Stimulated activated CD8-positive, alpha-beta memory T cell treated with anti-CD3 and anti-CD28 coated beads, Interleukin-4, amount 100 ng/mL, for 1 hour (primary cell): ENCODE measurements at places on chromosomes 3 and 15.

- no peak for DNase-seq
These were observed 172.8 kb downstream of the USP13 start for GRCh38 chr3:179825527-179826246.

- no peak for DNase-seq
These were observed 1.3 kb downstream of the XIRP1 start for GRCh38 chr3:39191111-39191510.

- DNase-seq = no peak
These were observed 39.5 kb downstream of the SRPRB start for GRCh38 chr3:133845127-133845526.

DNA sequence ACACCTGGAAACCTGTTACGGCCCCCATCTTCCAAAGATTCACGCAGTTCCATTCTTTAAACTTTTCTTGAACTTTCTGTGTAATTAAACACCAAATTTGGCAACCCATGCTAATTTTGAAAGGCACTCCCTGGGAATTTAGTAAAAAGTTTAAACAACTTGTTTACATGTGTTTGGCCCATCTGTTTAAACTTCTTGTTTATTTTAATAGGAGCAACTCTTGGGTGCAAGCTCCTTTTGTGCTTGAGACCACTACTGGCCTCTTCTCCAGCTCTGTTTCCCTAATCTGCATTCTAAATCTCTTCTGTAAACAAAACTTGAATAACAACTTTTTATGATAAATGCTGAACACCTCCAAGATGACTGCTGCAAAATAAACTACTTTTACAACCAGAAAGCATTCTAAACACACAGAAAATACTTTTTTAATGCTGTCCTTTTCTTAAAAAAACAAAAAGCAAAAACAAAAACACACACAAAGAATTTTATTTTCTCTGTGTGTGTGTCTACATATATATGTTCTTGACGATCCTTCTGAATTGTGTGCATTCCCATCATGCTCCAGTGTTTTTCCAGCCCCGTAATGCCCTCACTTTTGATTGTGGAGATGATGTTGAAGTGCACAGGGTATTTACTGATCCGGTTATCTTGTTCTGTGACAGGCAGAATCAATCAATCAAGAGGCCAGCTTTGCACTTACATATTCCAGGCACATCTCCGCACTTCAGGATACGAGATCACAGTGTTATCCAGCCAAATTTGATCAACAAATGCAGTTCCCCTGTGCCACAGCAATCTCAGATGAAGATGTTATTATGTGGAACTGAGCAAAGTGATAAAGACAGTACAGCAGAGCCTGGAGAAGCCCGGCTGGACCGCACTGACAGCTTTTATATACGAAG is 416.9 kb downstream of the FOXP1 start:
- DNase-seq = no peak

DNA sequence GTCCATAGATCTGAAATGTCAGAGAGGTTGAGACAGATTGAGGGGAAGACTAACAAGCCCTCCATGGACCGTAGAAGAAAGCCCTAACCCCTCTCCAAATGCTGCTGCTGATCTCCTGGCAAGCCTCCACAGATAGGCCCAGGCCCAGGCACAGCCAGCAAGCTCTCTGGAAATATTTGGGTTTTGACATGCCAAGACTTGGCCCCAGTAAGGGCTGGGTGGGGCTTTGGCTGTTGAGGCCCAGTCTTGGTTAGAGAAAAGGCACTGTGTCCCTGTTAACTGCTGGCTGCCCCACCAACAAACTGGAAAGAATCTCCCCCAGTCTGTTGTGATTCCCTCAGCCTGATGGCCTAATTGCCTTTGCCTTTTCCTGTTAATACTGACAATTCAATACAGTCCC is 208.8 kb upstream of the CTDSPL start:
- no peak for DNase-seq

DNA sequence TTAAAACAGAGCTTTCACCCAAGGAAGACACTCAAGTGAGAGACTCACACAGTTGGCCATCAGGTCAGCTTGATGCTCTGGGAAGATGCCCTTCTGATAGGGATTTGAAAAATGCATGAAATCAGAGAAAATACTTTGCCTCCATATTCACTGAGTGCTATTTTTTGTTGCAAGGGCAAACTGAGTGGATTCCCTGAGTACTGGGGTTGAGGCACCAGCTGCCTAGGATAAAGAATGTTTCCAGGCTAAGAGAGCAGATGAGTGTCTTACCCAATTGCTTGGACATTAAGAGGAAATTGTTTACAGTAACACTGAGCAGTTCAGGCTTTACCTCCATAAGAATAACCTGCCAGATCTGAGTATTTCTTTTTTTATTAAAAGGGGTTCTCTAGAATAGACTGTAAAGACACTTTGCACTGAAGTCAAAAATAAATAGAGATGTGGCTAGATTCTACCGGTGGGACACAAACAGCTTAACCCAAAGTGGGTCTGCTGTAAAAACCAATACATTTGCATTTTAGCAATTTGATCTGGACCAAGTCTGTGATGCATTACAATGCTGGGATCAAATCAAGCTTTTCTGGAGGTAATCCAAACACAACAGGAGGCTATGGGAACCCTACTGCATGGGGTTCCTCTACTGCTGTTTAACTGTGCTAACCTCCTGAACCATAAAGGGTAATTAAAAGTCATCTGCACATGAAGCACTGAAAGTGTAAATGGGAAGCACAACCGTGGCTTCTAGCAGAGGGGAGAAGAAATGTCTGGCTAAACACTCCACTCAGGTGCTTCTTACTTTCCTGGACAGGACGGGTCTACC is 238.8 kb upstream of the WNT5A start:
- DNase-seq = no peak

- DNase-seq = no peak
These were observed 216.4 kb downstream of the TCF12 start for GRCh38 chr15:57134851-57135250.

DNA sequence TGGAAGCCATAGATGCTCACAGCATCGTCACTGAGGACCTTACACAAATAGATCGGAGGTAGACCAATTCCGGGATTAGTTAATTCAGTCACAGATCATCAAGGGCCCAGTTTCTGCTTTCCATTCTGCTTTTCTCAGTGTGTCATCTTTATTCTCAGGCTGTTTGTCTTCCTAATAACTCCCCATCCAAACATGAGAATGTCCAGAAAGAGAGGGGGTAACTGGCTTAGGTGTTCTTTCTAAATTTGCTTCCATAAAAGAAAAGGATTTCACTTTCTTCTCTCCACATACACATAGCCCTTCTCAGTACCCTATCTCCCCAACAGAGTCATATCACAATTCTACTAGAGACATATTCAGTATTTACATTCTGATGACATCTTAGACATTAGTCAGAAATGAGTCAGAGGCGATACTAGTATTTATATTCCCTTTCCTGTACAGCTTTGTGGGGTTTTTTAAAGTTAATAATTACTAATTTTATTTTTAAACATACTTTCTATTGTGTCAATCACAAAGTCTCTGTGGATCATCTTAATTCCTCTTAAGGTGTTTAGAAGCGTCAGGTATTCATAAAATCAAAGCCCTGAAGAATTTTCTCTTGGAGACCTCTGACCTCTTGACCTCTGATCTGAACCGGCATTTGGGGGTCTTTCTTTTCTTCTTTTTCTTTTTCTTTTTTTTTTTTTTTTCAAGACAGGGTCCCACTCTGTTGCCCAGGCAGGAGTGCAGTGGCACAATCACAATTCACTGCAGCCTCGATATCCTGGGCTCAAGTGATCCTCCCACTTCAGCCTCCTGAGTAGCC is 24.3 kb upstream of the IL12A start:
- DNase-seq = no peak

- no peak for DNase-seq
These were observed 351.8 kb downstream of the GABRB3 start for GRCh38 chr15:26421065-26421464.

DNA sequence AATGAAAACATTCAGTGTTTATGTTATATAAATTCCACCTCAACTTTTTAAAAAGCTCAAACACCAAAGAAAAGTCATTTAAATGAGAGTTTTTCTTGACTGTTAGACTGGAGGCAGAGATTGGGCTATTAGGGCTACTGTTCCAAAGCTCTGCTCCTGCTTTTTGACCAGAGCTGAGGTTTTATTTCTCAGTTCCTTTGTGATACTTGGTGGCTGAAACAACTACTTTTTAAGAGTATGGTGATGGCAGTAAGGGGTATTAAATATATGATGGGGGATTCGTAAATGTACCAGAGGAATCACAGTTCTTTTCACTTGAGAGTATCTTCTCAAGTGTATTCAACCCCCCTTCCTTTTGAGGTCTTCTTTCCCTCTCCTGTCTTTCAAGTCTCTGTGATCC is 186.1 kb upstream of the CGNL1 start:
- no peak for DNase-seq

- DNase-seq = no peak
These were observed 5.2 kb upstream of the MANF start for GRCh38 chr3:51379746-51380455.

DNA sequence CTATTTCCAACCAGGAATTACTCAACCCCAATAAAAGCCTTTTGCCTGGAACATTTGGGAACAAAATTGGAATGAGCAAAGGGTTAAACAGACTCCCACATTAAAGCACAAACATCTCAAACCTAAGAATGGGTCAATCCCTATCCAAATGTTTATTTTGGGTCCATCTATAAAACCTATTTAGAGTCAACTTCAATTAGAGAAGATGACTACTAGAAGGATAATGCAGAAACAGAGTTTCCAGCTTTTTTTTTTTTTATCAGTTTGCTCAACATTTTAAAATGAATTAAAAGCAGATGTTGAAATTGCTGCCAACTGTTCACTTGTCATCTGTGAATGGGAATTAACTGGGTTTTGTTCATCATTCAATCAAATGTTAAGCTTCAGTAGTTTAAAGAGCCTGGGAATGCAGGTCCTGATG is 4.1 kb upstream of the TBC1D23 start:
- DNase-seq = no peak

DNA sequence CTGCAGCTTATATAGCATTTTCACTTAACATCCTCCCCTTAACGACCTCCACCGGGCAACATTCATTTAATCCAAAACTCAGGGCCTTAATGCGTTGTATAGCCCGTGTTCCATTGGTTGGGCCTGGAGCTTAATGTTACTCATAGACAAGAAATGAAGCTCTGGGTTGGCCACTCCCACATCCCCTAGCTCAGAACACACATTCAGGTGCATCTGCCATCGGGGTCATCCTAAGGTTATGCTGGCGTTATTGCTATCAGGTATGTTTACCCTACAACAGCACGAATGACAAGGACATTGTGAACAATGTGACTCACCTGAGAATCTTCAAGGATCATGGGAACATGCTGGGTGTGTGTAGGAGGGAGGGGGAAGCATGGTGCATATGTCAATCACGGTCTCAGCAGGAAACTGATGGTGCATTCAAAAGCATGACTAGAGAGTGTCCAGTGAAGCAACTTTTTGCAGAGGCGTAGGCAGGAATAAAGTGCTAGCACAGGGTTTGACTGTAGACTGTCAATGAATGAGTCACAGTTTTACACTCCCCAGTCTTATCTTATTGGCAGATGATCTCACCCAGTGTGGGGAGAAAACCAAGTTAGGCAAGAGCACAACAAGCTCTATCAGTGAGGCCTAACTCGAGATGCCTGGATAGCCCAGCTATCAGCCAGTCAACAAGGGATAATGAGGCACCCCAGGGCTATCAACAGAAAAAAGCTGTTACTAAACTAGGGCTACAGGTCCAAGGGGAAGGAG is 402.1 kb upstream of the MCTP2 start:
- DNase-seq = no peak

DNA sequence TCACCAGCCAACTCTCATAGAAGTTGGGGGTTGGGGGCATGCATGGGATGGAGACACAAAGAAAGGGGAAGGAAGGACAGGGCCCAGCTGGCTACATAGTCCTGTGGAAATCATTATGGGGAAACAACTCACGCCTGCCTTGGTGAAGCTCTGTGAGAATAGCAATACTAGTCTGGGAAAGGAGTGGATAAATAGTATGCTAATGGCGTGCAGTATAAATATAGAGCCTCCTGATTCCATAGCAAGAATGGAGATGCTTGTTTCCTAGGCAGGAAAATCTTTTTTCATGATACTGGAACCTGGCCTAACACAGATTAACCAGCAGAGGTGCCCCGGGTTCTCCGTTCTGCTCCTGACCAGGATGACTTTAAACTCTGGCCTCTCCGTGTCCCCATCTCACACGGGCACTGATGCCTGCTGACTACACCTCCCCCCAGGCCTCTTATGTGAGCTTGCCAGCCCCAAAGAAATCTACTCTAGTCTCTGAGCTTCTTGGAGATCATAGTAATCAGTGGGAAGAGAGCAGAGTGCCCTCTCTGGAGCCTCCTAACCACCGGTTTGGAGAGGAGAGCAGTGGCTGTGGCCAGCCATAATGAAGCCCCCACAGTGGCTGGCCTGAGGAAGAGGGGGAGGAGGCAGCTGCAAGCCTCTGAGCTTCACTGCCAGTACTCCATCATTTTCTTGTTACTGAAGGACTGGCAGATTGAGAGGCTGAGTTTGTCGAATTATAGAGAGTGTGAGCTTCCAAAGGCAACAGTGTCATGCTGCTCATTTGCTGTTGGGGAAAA is 355.0 kb upstream of the SEMA6D start:
- no peak for DNase-seq

GRCh38 chr3:56157693-56158362 is 310.4 kb downstream of the ERC2 start:
- no peak for DNase-seq

GRCh38 chr15:48565560-48566482 is 79.7 kb downstream of the FBN1 start:
- no peak for DNase-seq

DNA sequence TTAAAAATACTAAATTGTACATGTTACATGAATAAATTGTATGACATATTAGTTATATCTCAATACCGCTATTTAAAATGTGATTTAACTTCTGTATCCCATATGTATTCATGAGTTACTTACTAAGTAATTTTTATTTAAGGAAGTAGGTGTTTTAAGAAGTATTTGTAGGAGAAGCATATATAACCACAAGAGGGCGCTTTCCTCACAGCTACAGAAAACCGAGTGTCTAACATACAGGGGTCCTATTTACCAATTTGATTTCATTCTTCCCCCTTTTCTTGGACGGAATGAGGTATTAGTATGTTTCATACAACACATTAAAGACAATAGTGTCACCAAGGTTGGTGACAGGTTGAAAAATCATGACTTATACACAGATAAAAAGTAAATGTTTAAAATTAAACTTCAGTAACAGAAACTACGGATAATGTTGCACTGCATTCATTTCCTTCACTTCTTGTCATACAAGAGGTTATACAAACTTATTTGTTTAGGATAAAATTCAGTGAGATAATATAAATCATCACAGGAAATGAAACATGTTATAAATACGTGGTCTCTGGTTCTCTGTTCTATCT is 253.6 kb downstream of the MAGI1 start:
- DNase-seq = no peak

GRCh38 chr3:55698831-55699230 is 211.7 kb upstream of the WNT5A start:
- no peak for DNase-seq

DNA sequence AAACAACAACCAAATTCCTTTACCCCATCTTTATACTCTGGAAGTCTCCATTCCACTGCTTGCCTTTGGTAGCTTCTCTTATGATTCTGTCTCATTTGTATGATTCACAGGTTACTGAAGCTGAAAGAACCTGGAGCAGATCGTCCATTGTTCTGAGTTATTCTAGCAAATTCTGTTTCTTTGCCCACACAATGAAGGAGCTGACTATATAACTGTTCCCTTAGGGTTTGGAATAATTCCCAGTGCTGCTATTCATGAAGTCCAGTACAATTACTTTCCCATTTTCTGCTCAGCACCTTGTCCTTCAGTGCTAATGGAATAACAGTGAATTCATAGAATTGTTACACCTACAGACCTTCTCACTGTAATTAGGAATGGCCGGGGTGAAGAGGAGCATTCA is 167.8 kb downstream of the CHST2 start:
- DNase-seq = no peak
